Cortex of kidney (tissue), 1 donor: ENCODE measurements at places on chromosomes 3 and 15.

DNA sequence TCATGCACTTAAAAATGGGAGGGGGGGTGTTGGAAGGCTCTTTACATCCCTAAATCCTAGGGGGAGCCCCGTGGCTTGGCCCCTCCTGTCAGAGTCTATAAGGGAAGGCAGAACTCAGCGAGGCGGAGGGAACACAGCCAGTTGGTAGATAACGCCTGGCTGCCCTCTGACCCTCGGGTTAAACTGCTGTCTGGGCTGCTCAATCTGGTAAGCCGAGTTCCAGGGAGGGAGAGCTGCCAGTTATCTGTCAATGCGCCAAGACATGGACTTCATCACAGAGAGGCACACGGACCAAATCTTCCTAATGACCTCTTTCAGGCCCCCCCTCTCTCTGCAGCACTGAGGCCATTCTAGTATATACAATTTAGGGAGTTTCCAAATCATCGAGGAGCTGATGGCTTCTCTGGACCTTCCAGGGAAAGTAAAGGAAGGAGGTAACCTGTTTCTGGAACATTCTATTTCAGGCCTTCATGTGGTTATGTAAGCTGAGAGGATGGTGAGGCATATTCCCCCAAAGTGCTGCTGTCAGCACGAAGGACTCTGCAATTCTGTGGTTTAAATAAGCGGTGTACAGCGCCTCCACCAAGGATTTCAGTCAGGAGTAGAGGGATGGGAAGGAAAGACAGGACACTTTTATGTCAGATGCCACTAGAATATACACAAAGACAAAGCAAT, 349.0 kb downstream of the MCTP2 start:
- no peak for DNase-seq

DNA sequence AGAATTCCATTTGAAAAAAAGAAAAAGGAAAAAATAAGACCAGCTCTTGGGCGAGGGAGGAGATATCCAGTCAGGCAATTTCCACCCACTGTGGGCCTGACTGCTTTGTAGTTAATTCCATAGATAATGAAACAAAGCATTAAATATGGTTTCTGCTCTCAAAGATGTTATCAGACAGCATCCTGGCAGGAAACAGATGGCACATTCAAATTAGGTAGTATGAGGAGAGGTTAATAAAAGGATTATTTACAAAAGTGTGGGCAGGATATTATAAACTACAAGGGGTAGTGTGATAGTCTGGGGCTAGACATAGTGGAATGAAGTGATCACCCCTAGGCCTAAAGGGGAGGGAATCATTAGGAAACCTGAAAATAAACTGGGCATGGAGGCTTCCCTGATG, 193.2 kb downstream of the CLSTN2 start:
- DNase-seq: no peak

DNA sequence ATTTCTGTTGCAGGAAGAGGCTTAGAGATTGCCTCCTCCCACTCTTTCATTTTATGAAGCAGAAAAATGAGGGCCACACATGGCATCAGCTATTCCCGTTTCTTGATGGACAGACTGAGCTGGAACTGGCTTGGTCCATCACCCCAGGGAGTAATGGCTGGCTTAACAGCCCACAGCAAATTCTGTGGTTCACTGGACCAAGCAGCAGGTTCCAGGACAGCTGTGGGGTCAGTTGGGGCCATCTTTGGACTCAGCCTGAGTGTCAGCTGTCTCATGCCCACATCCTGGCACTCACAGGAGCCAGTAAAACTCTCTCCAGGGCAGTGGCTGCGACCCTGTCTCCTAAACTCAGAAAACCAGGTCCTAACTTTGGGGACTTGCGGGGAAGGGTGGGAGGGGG, 36.5 kb downstream of the ZDHHC19 start:
- no peak for DNase-seq

DNA sequence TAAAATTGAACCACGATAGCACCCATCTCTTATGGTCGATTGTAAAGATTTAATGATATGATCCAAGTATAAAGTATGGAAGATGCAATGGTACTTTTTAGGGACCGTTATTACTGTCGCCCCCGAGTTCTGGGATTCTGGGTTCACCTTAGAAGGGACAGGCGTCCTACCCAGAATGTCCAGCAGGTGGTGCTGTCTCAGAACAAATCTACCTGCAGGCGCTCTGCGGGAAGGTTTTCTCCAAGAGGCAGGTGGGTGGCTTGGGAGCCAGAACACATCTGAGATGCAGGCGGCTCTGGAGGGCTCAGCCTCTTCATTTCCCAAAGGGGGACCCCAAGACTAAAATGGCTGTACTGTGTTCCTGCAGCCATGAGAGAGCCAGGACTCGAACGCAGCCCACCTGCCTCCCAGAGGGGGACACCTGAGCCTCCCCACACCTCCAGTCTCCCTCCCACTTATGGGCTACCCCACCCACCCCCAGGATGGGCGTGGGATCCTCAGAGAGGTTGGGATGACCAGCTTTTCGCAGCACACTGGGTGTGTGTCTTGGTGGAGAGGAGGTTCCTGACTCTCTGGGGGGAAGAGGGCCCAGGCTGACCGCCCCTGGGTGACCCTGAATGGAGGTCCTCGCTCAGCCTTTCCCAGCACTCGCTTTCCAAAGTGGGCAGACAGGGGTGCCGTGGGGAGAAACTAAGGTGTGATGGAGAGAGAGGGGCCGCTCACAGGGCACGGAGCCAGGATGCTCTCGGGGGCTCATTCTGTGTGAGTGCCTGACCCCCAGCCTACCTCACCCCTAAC, 28.1 kb upstream of the CORO2B start:
- no peak for DNase-seq

GRCh38 chr3:52232279-52233107, 6.5 kb downstream of the TWF2 start:
- no peak for DNase-seq

DNA sequence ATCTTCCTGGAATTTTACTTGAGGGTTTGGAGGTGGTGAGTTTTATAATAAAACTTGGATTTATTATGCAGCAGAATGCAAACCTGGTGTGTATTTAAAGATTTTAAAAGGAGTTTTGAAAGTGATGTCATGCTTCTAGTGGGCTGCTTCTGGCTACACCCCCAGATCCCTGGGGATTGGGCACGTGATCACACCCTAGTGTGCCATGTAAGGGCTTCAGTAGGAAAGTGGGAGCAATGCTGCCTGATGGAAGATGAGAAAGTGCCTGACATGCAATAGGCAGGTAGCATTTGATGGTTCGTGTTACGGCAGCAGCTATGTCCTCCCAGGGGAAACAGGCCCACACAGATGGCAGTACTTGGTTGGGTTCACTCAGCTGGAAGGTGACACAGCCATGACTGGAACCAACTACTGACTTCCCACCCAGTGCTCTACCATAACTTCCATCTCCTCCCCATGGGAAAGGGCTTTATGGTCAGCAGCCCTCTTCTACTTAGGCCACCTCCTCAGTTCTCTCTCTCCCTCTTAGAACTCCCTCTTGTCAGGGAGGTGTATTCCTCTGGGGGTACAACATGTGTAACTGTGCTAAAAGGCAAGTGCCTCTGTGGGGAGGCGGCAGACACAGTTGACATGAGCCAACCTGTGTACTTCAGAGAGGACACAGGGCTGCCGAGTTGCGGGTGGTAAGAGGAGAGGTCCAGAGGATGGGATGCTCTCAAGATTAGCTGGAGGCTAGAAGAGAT, 5.6 kb downstream of the ITPKA start:
- DNase-seq: no peak

DNA sequence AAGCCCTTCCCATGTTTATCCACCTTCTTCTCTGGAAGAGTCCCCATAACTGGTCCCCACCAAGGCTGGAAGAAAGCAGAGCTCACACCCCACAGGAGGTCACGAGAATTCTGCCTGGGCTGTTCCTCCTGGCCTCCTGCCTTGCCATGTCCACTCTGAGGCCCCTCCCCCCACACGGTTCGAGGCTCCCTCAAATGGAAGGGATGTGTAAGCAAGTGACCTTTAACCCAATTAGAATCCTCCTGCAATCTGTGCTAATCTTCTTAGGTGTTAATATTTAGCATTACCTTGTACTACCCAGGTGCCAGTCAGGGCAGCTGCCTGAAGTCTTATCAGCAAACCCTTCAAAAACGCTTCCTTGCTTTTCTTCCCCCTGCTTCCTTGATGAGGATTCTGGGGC, 32.4 kb upstream of the DYNC1LI1 start:
- DNase-seq: no peak

DNA sequence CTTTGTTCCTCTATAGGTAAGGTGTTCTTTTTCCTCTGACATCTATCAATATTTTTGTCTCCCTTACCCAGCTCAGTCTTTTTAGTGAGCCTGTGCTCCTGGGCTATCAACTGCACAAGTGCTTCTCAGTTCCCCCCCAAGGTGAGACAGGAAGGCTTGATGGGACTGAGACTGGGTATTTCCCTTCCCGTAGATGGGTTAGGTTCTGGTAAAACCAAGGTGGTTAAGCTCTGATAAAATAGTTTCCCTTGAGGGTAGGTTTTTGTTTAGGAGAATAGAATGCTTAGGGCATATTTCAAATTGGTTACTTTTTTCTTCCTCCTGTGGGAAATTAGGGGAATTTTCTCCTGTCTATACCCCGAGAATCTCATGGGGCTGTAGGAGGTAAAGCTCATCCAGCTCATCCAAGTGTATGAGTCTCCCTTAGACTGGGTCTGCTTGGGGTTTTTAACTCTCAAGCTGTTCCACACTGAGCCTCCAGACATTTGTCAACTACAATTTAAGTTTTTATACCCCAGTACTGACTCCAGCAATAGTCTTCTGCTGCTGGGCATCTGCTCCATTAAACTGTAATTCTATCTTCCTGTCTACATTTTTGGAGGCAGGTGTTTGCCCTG, 44.9 kb downstream of the OXSR1 start:
- DNase-seq: no peak

DNA sequence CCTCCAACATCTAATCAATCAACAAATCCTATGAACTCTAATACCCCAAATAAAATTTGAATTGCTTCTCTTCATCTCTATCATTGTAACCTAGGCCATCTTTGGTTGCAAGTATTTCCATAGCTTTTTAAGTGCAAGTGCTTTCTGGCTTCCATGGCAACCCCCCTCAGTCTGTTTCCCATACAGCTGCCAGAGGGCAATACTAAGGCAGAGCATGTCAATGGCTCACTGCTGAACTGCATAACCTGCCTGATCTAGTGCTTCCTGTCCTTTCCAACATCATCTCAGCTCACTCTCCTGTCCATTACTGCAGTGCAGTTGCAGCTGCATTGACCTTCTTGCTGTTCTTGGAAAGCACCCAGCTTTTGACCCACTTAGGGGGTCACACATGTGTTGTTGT, 198.4 kb downstream of the WNT5A start:
- DNase-seq: no peak

- DNase-seq: no peak
Measured at GRCh38 chr3:8555725-8556472, 54.3 kb downstream of the LMCD1 start.

DNA sequence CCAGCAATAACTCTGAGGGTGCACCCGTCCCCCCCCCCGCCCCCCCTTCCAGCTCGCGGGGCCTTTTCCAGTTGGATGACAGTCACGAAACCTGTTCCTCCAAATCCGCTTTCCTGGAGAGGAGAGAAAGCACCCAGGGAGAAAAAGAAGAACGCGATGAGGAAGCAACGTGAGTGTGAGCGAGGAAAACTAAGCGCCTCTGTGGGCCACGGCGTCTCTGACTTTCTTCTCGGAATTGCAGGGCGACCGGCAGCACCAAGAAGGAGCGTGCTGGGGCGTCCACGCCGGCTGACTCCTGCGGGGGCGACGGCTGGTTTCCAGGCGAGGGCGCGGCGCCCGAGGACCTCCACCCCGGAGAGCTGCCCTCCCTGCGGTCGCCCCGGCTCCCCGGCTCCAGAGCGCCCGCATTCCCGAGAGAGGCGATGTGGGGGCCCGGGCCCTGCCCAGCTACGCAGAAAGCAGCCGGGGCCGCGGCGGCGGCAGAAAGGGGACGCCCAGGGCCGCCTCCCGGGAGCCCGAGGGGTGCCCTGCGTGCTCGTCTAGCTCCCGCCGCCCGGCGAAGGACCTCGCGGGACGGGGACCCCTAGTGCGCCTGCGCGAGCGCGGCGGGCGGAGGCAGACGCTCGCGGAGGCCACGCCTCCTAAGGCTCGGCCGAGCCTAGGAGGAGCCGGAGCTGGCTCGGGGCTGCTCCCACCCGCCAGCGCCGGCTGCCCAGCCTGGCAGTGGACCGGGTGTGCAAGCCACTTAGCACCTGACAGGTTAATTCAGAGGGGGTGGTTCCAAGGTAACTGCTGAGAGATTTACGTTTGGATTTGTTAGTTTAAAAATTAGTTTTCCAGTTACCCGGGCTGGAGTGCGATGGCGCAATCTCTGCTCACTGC, 15.3 kb upstream of the ADIPOQ start:
- peak; percentile 35 for DNase-seq

- DNase-seq: no peak
Measured at GRCh38 chr3:149581248-149581647, 76.6 kb downstream of the WWTR1 start.

- no peak for DNase-seq
Measured at GRCh38 chr15:100083572-100083971, 258.2 kb downstream of the ADAMTS17 start.
